ENCODE measurements at places on chromosomes 11 and 22.

DNA sequence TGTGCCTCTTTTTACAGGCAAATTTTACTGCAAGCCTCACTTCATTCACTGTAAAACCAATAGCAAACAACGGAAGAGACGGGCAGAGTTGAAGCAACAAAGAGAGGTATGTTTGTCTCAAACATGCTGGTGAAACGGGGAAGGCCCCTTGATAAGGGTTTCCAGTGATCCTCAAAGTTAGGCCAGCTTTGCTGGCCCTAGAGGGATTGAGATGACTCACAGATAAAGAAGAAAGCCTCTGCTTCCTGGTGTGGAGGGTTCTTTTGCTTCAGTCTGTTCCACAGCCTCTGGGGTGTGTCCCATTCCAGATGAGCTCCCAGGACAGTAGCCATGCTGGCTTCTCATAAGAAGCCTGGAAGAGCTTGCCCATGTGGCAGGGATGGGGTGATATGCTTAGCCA is 118.9 kb upstream of the PARVA start:
- no peak for DNase-seq

DNA sequence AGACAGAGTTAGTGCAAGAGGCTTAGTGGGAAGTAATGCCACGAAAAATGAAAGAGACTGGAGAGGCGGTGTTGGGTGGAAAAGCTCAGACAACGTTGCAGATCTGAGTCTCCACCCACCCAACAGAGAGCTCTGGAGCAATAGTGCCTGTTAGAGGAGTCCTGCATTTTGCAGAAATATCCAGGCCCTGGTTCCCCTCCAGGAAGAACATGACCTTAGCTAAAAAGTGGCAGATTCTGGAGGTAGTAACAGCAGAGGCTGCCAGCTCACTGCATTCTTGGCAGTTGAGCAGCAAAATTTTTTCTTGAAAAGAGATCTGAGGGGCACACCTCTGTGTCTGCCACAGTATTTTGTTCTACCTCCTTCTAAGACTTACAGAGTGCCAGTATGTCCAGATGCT is 27.7 kb upstream of the BIRC3 start:
- no peak for DNase-seq

GRCh38 chr22:29797351-29797750 is 30.2 kb downstream of the UQCR10 start:
- no peak for DNase-seq

DNA sequence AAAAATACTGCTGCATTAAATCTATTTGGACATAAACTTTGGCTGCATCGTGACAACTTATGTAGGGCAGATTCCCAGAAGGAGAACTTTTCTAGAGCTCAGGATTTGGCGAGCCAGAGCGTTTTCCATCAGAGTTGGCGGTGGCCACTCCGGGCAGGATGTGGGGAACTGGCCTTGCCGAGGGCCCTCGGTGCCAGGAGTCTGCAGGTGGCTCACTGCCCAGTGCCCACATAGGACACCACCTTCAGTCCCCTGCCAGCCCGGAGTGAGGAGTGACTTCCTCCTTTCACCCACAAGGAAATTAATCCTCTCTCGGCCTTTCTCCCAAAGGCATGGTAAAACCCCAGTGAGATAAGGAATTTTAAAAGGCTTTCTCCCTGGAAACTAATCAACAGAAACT is 1.6 kb upstream of the LGALS2 start:
- no peak for DNase-seq

GRCh38 chr22:36343070-36343719 is 44.6 kb downstream of the MYH9 start:
- DNase-seq: no peak

DNA sequence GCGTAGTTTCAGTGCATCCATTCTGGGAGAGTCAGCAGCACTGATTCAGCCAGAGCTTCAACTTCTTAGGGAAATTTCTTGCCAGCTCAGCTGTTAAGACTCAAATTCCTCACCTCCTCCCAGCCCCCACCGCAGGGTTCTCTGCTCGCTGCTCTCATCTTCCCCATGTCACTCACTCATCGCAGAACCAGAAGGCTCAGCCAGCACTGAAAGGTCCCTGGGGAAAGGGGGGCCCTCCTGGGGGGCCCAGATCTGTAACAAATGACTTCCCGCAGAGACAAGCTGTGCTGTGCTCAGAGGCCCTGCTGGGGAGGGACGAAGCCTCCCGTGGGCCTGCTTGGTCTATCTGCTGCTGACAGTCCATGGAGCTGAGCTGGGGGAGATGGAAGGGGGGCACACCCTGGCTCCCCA is 220.6 kb downstream of the NTM start:
- DNase-seq: no peak

DNA sequence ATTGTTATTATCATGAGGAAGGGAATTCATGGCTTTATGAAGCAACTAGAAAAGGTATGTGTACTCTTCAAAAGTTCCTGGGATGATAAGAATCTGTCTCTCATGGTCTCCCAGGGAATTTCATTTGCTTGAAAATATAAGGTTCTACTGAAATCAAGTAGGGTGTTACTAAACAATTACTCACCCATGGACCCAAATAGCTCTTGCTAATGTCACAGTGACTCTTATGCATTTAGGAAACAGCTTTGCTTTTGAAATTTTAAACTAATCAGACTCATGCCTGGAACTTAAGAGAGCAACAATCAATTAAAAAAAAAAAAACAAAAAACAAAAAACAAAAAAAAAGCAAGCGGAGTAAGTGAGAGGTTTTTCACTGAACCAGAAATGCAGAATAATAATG is 1546.3 kb upstream of the TENM4 start:
- no peak for DNase-seq

DNA sequence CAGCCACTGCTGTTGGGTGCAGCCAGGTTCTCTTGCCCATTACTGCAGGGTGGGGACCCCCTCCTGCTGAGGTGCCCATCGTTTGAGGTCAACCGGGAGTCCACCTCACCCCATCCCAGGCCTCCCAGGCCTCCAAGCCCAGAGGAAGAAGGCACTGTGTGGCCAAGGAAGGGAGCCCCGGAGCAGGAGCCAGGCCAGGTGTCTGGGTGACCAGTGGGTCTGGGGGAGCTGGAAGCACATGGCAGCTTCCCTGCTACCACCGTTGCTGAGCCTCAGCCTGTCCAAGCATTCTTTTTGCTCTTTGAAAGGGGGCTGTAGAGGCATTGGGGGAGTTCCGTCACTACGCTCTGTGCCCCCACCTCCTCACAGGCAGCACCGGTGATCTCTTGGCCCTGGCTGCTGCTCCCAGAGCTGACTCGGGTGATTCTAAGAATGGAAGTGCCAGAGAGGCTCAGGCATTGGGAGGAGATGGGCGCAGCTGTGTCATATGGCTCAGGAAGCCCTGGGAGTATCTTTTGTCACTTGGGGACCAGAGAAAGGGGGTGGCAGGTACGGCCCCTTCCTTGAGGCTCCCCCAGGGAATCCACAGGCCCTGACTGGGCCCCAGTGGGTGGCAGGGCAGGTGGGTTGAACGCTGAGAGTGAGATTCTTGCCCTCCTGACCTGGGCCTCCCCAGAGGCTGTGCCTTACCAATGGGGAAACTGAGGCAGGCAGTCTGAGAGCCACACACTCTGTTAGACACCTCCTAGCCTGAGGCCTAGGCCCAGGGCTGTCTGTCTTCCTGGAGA is 1.9 kb downstream of the SEPTIN5 start:
- no peak for DNase-seq

DNA sequence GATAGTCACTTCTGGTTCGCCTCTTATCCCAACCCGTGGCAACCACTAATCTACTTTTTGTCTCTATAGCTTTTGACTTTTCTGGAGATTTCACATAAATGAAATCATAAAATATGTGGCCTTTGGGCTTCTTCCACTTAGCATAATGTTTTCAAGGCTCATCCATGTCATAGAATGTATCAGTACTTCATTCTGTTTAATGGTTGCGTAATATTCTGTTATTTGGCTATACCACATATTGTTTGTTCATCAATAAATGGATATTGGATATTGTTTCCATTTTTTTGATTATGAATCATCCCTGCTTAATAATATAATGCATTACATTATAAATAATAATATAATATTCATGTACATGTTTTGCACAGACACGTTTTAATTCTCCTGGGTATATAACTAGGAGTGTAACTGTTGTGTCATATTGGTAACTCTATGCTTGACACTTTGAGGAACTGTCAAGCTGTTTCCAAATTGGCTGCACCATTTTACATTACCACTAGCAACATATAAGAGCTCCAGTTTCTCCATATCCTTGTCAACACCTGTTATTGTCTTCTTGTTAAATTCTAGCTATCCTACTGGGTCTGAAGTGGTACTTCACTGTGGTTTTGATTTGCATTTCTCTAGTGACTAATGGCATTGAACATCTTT is 181.5 kb downstream of the CADM1 start:
- DNase-seq: no peak

DNA sequence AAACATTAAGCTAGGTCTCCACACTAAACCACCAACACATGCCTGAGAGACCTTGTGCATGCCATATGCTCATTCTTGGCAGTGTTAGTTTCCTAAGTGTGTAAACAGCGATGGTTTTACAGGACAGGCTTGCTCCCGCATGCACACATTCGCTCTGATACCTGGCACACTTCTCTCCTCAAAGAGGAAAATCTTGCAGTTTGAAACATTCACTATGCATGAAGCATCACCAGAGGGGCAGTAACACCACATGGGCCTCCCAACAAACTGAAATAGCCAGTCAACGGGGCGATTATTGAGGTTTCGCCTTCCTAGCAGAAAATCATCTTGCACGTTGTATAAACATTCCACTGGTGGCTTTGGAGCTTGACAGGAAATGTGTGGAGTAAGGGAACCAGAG is 52.6 kb downstream of the ABTB2 start:
- no peak for DNase-seq

GRCh38 chr11:79081471-79082031 is 359.3 kb downstream of the TENM4 start:
- DNase-seq: no peak

- no peak for DNase-seq
Measured at GRCh38 chr22:20604776-20605221, 97.4 kb downstream of the MED15 start.

DNA sequence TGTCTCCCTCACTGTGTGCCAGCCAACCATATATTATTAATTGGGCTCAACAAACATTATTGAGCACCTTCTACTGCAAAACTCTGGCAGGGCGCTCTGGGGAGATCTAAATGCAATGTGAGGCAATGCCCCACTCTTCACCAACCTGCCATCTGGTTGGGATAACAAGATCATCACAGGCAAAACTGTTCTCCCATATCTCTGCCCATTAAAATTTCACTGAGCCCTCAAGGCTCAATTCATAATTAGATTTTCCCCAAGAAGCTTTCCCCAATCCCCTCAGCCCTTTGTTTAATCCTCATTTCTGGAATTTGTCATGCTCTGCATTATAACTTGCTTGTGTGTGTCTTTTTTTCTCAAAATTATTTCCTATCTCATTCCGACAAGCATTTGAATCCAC is 106.6 kb downstream of the ARL14EP start:
- no peak for DNase-seq

DNA sequence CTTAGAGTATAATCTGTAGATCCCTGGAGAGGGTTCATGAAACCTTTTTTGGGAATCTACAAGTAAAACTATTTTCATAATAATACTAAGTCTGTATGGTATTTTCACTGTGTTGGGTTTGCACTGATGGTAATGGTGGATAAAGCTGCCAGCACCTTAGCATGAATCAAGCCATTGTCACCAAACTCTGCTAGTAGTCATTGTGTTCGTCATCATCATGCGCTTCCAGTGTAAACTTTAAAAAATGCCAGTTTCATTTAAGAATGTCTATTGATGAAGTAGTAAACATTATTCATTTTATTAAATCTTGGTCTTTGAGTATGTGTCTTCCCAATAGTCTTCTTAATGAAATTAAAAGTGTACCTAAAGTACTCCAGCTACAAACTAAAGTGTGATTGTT is 15.0 kb downstream of the ALKBH3 start:
- no peak for DNase-seq

- no peak for DNase-seq
Measured at GRCh38 chr22:49210606-49211005, 617.1 kb downstream of the BRD1 start.

DNA sequence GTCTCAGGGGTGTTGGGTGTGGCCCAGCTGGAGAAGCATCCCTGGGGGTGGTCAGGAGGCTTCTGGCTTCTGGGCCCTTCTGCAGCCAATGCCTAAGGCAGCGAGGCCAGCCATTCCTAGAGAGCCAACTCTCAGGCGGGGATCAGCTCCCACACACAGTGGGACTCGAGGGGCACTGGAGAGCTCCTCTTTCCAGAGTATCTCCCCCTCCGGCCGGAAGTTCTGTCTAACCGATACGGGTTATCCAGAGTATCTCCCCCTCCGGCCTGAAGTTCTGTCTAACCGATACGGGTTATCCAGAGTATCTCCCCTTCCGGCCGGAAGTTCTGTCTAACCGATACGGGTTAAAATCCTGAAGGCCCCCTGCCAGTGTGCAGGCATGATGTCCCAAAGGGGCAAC is 71.2 kb upstream of the B3GAT1 start:
- no peak for DNase-seq

GRCh38 chr11:67400942-67401494 is 640 bp downstream of the PPP1CA start:
- DNase-seq: no peak

- DNase-seq: no peak
Measured at GRCh38 chr11:45657496-45658260, 7.7 kb downstream of the CHST1 start.

DNA sequence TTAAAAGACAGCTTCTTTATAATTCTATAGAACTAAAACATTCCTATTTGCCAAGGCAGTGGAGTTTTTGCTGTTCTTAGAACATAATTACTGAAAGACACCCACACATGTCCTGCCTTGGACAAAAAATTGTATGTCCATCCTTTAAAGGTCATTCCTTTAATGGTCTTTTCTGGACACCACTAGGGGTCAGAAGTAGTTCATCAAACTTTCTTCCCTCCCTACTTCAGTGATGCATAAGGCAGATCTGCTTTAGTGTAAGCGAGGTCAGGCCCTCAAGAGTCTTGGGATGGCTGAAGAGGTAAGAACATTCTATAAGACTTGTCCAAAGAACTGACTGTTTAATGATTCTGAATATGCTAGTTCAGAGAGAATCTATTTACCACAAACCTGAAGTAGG is 4.3 kb upstream of the OR51V1 start:
- peak; percentile 40 for DNase-seq

GRCh38 chr11:44095506-44096359 is at the start of gene EXT2:
Gene EXT2, plus strand, starts transcription at chr11:44095678. Its CDS starts 12,035 bp downstream, at chr11:44107713.
- DNase-seq: no peak

DNA sequence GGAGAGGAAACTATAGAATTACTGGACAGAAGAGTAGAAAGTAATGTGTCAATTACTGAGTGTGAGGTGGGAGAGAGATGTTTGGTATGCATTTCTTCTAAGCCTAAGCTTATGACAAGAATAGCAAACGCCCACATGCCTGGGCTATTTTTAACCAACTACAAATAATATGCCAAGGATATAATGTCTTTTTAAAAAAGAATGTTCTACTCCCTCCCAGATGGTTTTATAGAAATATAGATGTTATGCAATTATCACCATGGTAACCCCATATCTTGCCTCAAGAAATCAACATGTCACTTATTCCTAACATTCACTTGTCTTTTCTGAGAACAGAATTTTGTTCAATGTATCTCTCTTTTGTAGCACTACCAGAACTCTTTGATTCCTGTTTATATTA is 996.7 kb upstream of the CHORDC1 start:
- DNase-seq: no peak

GRCh38 chr11:17722000-17722643 is 2.8 kb downstream of the MYOD1 start:
- DNase-seq: no peak

- DNase-seq: no peak
Measured at GRCh38 chr11:64246871-64247728, at the start of gene PPP1R14B. Gene PPP1R14B, minus strand, starts transcription at chr11:64246943. Its CDS starts 270 bp downstream, at chr11:64246673.

GRCh38 chr22:36129486-36130388 is 30.8 kb downstream of the APOL3 start:
- no peak for DNase-seq

Data from iPS DF 19.7 (cell line).